Endothelial cell of umbilical vein (primary cell): ENCODE measurements at places on chromosomes 12 and 14. TPM values are rescaled to one million over a fixed set of nuclear protein-coding genes. Genes with fewer than 3 reads are reported as not detected.

GRCh38 chr14:70856851-70857495 lies 47.7 kb upstream of the MAP3K9 start:
- DNase-seq: no peak

DNA sequence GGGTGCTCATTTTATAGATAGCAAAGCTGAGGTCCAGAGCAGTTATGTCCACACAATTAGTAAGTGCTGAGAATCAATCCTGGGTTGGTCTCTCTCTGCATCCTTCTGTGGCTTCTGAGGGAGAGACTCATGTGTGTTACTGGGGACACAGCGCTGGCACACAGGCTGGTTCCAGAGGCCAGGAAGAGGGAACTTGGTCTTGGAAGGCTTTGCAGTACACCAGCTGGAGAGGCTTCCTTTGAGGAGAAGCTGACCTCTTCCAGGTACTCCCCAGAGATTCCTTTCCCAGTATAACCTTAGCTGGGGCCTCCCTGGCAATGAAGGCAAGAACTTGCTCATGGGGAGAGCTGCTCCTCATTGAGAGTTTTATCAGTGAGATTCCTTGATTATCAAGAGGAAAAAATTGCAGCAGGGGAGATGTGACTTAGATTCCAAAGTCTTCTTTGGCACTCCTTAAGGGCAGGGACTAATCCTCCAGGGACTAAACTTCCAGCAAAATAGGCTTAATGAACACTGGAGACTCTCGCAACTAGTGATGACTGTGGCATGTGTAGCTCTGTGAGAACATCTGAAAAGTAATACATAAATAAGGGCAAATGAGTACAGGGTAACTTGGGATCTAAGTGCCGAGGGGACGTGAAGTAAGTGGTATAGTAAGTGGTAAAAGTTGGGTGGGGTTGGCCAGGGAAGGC lies 13.9 kb upstream of the KRT80 start:
- DNase-seq: no peak

DNA sequence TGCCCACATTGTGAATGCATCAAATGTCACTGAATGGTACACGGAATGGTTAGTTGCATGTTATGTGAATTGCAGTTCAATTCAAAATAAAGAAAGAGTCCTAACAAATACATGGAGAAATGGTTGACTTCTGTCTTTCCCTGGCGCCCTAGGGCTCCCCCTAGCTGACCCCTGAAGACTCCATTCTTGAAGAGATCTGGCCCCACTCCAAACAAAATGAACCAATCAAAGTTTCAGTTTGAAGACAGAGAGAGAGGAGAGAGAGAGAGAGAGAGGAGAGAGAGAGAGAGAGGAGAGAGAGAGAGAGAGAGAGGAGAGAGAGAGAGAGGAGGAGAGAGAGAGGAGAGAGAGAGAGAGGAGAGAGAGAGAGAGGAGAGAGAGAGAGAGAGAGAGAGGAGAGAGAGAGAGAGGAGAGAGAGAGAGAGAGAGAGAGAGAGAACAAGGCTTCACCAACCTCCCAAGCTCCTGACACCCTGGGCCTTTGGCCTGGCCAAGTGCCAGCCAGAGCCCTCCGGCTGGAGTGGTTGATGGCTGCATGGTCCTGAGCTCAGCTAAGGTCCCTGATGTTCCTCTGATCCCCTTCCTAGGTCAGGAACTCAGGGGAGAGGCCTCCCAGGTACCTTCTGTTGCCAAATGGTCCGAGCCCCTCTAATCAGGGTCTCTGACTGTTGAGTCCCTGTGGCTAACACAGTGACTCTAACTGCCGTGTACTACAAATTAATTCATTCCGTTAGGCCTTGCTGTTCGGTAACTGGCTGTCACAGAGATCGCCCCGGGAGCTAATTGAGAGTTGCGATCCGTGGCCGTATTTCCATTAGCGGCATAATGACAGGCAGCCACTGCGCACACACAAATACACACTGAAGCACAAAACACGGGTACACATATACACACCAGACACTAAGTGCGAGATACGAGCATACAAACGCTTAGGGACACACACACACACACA lies 188.8 kb downstream of the ESRRB start:
- no peak for DNase-seq

- no peak for DNase-seq
Measured at GRCh38 chr14:83260751-83261150, 1727.1 kb upstream of the SEL1L start.

The ADCK1 gene
- total RNA-seq: 4.0 and 4.2 TPM in 2 replicates

- DNase-seq: no peak
Measured at GRCh38 chr14:51988221-51988620, 1.1 kb upstream of the RTRAF start.

- DNase-seq: peak; percentile 75
Measured at GRCh38 chr14:68843471-68844209, 50.8 kb upstream of the ZFP36L1 start.

GRCh38 chr12:30985814-30986452 lies 59.4 kb downstream of the TSPAN11 start:
- peak; percentile 65 for DNase-seq

DNA sequence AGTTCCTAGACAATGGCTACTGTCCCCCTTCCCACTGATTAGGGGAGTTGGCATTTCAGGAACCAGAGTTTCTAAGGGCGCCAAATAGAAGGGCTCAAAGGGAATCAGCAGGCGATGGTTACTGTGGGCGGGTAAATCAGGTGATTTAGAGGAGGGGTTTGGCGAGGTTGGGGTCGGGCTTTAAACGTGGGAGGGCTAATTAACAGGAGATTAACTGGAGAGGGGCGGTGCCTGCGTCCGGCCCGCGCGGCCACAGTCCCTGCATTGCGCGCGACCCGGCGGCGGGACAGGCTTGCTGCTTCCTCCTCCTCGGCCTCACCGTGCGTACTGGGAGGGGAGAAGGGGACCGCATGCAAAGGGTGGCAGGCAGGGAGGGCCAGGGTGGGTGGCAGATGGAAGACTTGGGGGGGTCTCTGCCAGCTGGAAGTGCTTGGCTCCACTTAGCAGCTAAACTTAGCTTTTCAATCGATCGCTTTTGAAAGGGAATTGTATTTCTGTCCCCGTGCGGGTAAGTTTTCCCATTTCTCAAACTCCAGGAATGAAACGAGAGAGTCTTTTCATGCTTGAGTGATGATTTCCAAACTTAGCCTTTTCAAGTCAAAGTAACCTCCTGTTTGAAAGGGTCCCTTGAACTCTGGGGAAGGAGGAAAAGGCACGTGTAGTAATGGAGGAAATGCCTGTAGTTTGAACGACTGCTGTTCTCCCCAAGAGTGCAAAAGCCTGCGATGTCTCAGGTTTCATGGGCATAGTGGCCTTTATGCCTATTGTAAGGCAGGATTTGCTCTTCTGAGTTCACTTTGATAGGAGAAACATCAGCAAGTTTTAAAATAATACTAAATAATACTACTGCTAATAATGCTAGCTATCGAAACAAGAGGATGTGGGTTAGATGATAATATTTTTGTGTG lies at the start of gene MGST1:
Gene MGST1 (plus strand): TSS at position 255 of the 908 bp plus-strand sequence. CDS start 6,608 bp downstream, outside the sequence.
- peak; percentile 67 for DNase-seq

DNA sequence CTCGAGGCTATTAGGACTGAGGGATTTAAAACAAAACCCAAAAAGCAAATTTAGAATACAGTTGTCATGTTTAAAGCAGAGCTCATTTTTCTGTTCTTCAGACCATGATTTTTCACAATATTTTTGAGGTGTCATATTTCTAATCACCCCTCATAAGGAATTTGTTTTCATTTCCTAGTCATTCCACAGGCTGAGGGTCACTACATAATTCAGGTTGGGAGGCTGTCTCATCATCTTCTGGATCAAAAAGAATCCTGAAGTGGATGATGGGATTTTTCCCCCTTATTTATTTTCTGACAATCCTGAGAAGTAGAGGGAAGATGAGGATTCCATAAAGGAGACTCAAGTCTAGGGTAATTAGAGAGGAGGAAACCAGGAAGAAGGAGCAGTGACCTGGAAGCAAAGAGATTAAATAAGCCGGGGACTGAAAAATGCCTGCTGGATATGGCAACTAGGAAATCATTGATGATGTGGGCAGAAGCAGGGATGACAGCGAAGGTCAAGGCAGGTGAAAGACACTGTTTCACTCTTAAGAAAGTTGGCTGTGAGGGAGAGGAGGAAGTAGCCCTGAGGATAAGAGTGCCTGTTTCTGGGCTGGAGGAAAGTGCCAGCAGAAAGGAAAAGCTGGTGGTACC lies 9.0 kb upstream of the PCNX1 start:
- DNase-seq: no peak

DNA sequence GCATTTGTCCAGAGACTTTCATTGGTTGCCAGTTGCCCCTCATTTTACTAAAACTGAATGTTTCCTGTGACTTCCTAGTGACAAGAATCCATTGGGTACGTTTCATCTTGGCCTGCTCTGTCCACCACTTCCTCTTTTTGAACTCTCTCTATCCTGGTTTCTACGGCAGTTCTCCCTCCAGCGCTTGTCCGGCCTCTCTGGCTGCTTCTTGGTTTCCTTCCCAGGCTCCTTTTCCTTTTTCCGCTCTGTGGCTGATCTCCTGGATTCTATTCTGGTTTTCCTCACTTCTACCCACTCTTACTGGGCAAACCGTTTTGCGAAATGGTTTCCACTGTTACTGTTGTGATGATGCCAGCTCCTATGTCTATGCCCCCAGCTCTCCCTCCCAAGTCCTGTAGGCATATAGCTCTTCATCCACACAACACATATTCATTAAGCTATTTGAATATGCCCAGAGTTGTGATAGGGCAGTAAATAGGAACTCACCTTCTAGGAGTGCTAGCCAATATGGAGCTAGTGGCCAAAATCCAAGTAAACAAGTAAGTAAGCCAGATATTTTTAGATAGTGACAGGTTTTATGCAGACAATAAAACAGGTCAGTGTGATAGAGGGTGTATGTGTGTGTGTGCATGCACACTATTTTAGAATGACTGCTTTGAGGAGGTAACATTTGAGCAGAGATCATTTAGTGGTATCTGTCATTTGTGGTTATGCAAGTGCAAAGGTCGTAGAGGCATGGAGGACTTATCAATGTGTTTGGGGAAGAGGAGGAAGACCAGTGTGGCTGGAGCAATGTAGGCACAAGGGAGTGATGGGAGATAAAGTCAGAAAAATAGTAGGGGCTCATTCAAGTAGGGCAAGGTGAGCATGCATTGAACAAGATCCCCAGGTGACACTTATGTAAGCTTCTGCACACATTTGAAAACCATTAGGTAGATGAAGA lies 27.9 kb upstream of the CTDSP2 start:
- no peak for DNase-seq

DNA sequence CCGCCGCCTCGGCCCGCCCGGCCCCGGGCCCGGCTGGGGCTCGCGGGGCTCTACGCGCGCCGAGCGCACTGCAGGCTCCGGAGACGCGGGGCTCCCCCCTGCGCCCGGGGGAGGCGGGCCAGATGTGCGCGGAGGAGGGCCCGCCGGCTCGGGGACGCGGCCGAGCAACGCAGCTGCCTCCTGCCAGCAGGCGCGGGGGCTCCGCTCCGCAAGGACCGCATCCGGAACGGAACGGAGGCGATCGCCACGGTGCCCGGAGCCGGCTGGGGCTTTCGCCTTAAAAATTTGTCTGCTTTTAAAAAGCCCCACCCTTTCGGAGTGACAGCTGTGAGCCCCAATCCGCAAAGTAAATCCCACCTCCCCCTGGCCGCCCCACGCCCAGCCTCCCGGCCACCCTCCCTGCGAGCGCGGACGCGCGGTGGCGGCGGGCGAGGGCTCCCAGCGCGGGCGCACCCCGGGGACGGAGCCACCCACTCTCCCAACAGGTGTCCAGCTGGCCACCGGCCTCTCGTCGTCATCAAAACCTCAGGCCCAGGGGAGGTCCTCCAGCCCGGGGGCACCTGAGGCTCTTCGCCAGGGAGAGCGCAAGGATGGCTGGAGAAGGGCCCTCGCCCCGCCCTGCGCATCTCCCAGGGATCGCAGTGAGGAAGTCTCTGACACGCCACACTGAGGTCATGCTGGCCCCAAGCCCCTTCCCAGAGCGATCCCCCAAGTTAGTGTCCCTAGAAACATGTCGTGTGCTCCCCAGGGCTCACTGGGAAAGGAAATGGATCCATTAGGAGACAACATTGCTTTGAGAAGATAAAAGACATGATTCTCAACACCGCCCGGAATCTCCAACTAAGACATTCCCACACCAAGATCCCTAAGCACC lies at the start of gene TMEM132D:
Gene TMEM132D (minus strand): TSS at position 70 of the 874 bp plus-strand sequence.
- DNase-seq: no peak

- DNase-seq: no peak
Measured at GRCh38 chr14:26594756-26595545, 2.9 kb downstream of the NOVA1 start.

The NFKBIA gene
- 52.5 and 55.7 TPM in 2 replicates for total RNA-seq

The GPATCH2L gene
- total RNA-seq: 40.0 and 47.4 TPM in 2 replicates
